GM20000 (cell line): ENCODE measurements at places on chromosomes 3 and 15.

GRCh38 chr15:58546635-58547627 lies 115.1 kb downstream of the LIPC start:
- DNase-seq: no peak

GRCh38 chr3:53773611-53774368 lies 72.4 kb downstream of the CHDH start:
- DNase-seq: peak; percentile 58

- no peak for DNase-seq
Observed at GRCh38 chr3:72625602-72626337, 222.5 kb downstream of the SHQ1 start.

DNA sequence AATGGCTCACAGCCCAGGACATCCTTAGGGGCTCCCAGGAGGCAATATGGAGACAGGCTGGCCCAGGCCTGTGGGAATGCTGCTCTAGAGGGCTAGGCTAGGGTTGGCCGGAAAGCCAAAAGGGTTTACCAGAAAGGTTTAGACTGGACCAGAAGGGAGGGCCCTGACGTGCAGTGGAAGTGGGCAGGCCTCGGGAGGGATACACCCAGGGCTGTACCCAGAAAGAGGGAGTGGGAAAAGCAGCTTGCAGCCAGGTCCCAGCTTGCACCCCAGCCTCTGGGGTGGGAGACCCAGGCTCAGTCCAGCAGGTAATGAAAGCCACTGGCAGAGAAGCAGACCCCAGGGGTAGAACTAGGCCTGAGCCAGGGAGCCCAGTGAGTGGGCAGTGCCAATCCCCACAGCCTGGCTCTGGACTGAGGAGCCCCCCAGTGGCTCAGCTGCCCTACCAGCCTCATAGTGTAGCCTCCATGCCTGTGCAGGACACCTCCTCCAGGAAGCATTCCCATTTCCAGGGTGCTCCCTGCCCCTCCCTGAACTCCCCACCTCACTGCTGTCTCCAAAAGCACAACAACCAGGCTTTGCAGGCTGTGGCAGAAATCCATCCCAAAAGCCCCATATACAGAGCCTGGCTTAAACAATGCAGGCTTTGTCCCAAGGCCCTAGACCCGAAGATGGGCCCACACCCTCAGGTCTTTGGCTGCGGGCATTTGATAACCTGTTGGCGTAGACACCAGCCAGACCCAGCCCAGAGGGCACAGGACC lies 3.5 kb downstream of the GORASP1 start:
- no peak for DNase-seq

- DNase-seq: no peak
Observed at GRCh38 chr3:171822431-171823106, 12.3 kb upstream of the PLD1 start.

DNA sequence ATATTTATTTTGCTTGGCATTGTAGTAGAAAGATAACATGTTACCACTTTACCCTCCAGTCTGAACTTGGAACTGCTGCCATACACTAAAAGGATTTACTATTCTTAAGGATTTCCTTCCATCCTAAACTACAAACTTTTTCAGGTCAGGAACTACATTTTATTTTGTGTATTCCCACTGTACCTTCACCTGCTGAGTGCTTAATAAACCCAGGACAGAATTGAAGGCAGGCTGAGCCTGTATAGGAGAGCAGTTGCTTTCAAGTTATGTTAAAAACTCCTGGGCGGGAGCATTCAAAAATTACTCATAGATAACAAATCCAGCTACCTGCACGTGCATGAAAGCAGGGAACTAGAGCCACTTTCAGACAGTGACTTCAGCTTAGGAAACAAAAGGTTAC lies 58.3 kb downstream of the CACNA1D start:
- no peak for DNase-seq

- no peak for DNase-seq
Observed at GRCh38 chr3:12186515-12187286, 28.0 kb upstream of the TIMP4 start.

DNA sequence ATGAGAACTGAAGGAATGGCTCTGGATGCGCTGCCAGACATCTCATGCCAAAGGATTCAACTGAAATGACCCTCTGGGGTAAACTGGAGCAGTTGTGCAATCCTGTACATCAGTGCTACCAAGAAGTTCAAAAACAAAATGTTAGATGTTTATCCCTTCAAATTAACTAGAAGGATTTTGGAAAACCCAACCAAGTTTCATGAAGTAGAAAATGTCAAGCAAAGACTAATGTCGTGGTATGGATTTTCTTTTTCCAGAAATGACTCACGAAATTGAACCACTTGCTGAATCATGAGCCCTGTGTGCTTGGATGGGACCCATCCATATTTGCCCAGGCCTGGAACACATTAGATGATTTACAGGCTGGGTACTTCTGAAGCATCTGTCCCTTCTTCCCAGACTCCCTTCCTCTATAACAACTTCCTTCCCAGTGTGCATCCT lies 101.6 kb downstream of the LRTM1 start:
- DNase-seq: no peak

DNA sequence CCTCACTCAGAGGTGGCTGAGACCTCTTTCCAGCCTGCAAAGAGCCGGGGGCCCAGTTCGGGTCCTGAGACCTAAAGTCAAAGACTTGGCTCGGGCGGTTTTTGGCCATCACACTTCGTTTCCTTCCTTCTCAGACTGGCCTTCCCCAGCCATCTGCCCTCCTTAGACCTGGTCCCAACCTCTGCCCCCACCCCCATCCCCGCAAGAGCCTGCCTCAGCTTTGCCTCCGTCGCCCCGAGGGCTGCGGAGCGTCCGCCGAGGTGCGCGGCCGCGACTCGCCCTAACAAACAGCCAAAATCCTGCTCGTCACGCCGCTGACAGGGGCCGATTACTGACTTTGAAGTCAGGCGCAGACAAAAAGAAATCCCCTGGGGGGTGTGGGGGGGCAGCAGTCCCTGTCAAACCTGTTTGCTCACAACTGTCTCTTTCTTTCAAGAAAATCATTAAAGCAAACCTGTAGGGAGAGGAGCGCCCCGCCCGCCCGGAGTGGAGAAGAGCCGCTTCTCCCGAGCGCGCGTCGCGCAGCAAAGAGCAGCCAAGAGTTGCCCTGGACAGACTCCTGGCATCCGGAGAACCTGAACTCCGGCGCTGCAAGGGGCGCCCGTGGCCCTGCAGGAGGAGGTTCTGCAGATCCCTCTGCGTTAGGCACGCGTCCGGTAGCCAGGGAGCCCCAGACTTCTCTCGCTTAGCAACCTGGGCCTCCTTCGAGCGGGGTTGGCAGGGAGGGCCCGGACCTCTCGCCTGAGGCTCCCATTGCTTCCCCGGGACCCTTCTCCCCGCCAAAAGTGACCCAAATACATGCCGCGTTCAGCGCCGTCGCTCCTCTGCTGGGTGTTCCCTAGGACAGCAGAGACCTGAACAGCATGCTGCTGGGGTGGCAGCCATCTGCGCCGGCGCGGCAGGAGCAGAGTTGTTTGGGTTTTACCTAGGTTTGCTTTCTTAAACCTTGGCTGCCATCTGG lies 4.5 kb downstream of the SOX14 start:
- peak; percentile 14 for DNase-seq

- DNase-seq: no peak
Observed at GRCh38 chr3:181880331-181880730, 168.6 kb downstream of the SOX2 start.

GRCh38 chr3:104648823-104649222 lies 717.9 kb upstream of the ALCAM start:
- DNase-seq: no peak

DNA sequence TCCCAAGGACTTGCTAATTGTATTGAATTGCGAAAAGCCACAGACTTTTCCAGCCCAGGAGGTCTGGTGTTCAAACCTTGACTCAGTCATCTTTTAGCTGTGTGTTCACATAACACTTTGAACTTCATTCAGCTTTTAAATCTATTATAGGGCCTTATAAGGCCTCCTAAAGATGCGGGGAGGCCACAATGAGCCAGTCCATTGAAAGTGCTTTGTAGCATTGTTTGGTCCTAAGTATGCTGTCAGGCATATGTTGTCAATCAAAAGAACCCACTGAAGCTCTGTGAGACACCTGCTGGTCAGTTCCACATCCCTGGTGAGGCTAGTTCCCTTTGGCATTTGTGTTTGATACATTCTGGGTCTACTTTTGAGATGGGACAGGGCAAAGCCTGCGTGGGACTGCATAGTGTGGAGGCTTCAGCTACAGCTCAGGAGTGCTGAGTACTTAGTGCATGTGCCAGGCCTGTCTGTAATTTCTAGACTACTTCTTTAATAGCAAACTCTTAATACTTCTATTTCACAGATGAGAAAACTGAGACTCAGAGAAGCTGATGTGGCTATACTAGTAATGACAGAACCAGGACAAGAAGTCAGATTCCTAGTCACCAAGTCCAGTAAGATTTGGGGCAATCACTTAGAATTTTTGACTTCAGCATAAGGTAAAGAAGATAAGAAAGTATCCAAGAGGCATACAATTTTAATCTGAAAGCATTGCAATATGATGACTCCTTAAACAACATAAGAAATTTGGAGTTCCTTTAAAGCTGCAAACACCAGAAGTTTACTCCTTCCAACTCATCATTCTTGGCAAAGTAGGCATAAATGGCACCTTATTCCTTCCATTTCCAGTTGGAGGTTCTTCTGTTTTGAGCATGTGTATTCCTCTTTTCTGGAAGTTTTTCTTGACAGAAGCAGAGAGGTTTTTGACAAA lies 213.0 kb downstream of the PDCD6IP start:
- no peak for DNase-seq

DNA sequence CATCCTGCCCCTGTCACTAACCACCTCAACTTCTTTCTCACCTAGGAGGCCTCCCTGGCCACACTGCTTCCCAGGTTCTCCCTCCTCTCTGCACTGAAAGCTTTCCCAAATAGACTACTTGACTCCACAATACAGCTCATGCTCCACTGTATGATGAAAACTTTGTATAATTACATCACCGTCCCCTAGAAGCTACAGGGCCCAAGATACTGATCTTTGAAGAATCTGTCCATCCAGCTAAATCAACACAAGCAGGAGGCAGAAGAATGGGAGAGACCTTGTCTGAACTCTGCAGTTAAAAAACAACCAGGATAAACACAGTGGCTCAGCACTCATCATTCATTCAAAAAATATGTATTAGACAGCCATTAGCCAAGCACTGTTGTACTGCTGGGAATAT lies 26.4 kb upstream of the RPS17 start:
- DNase-seq: no peak

DNA sequence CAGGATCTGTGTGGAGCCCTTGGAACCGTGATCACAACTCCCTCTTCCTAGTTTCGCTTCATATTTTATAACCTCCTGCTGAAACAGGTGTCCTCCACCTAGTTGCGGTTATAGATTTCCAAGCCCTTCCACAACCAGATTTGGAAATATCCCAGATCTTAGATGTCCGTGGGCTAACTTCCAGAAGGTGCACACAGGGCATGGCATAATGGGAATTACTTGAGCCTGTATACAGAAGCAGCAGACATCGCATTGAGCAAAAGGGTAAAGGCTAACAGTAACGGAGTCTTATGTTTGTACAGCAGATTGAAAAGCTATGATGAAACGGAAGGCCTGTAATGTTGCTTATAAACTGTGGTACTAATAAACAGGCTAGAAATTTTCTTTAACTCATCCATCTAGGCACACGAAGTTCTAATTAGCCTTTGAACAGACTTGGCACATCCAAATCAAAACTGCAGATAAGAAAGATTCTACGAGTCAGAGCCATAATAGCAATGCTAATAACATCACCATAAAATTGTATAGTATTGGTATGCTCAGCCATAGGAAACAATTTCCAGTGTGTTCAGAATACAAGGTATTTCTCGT lies 1.2 kb upstream of the USF3 start:
- no peak for DNase-seq

GRCh38 chr3:24225385-24225950 lies 269.2 kb downstream of the THRB start:
- DNase-seq: no peak

GRCh38 chr3:159187706-159188105 lies 385.9 kb downstream of the MFSD1 start:
- DNase-seq: no peak

DNA sequence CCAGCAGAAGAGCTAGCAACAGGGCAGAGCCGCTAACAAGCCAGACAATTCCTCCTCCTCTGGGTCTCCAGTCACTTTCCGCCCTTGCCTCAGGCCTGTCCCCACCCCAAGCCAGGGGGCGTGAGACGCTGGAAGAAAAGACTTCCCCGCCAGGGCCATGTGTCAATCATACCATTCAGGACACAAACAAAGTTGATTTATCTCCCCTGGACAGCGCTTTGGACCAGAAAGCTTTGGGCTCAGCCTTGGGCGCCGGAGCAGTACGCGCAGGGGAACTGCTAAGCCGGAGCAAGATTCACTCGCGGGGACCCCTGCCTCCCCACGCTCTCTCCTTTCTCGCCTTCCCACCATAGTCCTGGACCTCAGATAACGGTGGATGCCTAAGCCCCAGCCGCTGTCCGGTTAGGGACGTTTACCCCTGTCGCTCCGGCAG lies 479 bp downstream of the LRRC2 start:
- DNase-seq: no peak

DNA sequence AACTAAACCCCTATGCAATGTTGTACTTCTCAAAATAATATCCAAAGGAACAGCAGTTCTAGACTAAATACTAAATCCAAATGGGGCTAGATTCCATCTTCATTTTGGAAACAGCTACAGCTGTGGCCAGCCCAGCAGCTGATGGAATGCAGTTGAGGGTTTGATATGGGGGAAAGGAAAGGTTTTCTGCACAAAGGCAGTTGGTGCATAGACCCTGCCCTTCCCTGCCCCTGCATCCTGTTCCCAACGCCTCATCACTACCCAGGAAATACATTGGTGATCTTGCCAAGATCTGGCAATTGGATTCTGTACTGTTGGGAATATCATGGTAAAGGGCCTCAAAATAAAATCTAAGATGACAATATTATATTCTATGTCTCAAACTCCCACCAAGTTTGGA lies 43.9 kb downstream of the DTWD1 start:
- no peak for DNase-seq

- DNase-seq: no peak
Observed at GRCh38 chr3:155944081-155944480, 73.6 kb downstream of the GMPS start.

GRCh38 chr15:91308199-91308598 lies 208.1 kb downstream of the SV2B start:
- no peak for DNase-seq

- DNase-seq: peak; percentile 57
Observed at GRCh38 chr15:62306851-62307504, 141.9 kb upstream of the C2CD4B start.

DNA sequence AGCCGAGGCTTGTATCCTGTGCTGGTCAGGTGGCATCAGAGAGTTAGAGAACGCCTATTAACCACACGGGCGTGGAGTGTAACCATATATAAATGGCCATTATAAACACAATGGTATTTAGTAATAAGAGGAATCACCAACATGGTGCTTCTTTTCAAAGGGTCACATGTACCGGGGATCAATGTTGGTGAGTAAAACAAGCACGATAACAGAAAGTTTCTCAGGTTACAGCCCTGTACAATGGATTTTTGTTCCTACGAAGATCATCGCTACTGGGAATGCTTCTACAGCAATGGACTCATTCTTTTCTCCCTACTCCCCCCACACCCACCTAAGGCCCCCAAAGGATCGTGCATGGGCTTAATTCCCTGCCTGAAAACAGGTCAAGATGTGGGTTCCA lies 42.5 kb downstream of the MEIS2 start:
- DNase-seq: no peak
